ENCODE measurements at places on chromosomes 4 and X.

- no peak for DNase-seq
Observed at GRCh38 chr4:184574861-184575260, 74.4 kb downstream of the CASP3 start.

- DNase-seq, result no peak
Observed at GRCh38 chr4:80334568-80334967, 962 bp upstream of the CFAP299 start.

- peak; percentile 20 for DNase-seq
Observed at GRCh38 chr4:15851969-15852368, 73.8 kb downstream of the CD38 start.

GRCh38 chrX:22559506-22559905, 286.8 kb downstream of the CBLL2 start:
- no peak for DNase-seq

- DNase-seq, result no peak
Observed at GRCh38 chr4:158912390-158912789, 143.6 kb downstream of the FNIP2 start.

GRCh38 chr4:85086721-85087120, 120.2 kb upstream of the WDFY3 start:
- DNase-seq, result no peak

GRCh38 chrX:1084689-1085088, 127.8 kb downstream of the CRLF2 start:
- no peak for DNase-seq

- no peak for DNase-seq
Observed at GRCh38 chrX:11349661-11350337, 56.6 kb downstream of the AMELX start.

DNA sequence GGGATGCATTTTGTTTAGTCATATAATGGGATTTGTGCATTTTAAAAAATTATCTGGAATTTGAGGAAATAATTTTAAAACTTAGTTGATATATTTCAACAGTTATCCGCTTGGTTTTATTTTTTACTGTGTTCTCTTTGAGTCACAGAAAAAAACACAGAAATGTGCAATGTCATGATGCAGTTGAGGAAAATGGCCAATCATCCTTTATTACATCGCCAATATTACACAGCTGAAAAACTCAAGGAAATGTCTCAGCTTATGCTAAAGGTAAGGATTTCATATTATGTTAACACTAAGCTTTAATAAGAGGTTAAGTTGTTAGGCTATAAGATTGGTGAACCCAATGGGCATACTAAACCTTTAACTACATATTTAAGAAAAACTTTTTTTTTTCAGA, 63.9 kb downstream of the HPGDS start:
- no peak for DNase-seq

- no peak for DNase-seq
Observed at GRCh38 chr4:140523370-140523856, 555 bp upstream of the ELMOD2 start.

- no peak for DNase-seq
Observed at GRCh38 chr4:27020603-27021002, 160.0 kb downstream of the STIM2 start.

- peak; percentile 84 for DNase-seq
Observed at GRCh38 chr4:40908702-40909362, 159.1 kb downstream of the NSUN7 start.

DNA sequence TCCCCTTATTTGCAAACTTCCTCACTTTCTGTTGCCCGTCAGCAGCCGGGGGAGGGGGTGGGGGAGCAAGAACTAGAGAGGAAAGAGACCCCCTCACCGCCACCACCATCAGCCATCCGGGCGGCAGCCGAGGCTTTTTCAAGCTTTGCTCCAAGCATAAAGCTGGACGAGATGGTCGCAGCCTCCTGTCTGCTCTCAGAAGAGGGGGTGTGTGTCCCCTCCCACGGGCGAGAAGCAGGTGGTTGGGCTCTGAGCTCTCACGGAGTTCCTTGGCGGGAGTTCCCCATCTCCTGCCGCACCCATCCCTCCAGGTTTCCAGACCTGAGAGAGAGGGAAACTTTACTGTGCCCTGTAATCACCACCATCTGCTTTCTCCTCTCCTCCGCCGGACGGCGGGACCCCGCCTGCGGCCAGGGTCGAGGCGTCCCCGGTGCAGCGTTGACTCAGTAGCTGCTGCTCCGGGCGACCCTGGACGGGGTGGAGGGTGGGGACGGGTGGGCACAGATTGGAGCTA, 4.7 kb upstream of the ARX start:
- DNase-seq, result no peak

GRCh38 chrX:9842541-9842940, 56.3 kb downstream of the SHROOM2 start:
- DNase-seq, result no peak

- DNase-seq, result peak; percentile 72
Observed at GRCh38 chr4:151012820-151013219, 2.3 kb downstream of the LRBA start.

GRCh38 chr4:120692964-120693363, 229.6 kb downstream of the PRDM5 start:
- peak; percentile 91 for DNase-seq

DNA sequence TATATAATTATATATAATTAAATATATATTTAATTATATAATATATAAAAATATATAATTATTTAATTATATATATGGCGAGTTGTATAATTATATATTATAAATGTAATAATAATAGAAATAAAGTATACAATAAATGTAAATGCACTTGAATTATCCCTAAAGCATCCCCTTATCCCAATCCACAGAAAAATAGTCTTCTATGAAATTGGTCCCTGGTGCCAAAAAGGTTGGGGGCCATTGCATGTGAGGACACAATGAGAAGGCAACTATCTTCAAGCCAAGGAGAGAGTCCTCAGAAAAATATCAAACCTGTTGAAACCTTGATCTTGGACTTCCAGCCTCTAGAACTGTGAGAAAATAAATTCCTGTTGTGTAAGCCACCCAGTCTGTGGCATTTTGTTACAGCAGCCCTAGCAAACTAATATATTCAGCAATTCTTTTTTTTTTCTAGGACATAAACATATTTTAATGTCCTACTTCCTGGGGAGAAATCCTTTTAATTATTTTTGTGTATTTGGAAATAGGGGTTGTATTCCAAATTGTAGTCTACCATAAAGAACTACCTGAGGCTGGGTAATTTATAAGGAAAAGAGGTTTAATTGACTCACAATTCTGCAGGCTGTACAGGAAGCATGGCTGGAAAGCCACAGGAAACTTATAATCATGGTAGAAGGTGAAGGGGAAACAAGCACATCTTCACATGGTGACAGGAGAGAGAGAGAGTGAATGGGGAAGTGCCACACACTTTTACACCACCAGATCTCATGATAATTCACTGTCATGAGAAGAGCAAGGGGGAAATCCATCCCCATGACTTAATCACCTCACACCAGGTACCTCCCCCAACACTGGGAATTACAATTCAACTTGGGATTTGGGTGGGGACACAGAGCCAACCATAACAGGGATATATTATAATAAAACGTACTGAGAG, 22.9 kb upstream of the CXCL2 start:
- DNase-seq, result no peak

- DNase-seq, result no peak
Observed at GRCh38 chr4:94852616-94853015, 94.9 kb downstream of the BMPR1B start.

- no peak for DNase-seq
Observed at GRCh38 chr4:170017252-170017651, 8.9 kb downstream of the MFAP3L start.

DNA sequence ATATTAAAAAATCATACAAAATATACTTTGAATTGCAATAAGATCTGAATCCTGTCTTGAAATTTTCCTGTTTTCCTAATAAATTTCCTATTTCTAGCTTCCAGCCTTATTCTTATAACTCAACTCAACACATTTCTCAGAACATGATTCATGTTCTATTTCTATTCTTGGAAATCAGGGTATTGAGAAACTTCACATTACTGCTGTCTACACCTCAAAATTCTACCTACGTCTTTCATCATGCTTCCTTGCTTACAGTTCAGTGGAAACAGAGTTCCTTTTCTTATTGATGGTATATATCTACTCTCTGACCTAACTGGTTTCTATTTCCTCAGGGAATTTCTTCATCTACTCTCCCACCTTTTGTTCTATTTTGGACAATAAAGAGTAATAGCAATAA, 2139.0 kb downstream of the ARAP2 start:
- DNase-seq, result peak; percentile 61

DNA sequence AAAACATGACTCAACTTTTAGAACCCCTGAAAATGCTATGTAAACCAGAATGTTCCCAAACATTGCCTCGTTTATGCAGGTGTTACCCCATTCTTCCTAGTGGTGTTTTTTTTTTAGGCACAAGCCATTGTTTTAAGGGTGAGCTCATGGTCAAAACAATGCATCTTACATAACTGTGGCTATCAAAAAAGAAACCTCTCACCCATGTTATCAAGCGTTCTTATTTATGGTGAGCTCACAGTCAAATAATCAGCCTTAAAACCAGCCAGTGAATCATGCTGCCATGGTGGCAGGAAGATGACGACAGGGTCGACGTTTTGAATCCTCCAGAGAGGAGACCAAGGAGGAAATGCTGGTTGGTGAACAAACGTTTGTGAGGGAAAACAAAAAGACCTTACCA, 195.2 kb downstream of the KDR start:
- DNase-seq, result peak; percentile 69

All from epithelial cell of esophagus (primary cell).